ENCODE measurements at places on chromosomes 16 and 17.

DNA sequence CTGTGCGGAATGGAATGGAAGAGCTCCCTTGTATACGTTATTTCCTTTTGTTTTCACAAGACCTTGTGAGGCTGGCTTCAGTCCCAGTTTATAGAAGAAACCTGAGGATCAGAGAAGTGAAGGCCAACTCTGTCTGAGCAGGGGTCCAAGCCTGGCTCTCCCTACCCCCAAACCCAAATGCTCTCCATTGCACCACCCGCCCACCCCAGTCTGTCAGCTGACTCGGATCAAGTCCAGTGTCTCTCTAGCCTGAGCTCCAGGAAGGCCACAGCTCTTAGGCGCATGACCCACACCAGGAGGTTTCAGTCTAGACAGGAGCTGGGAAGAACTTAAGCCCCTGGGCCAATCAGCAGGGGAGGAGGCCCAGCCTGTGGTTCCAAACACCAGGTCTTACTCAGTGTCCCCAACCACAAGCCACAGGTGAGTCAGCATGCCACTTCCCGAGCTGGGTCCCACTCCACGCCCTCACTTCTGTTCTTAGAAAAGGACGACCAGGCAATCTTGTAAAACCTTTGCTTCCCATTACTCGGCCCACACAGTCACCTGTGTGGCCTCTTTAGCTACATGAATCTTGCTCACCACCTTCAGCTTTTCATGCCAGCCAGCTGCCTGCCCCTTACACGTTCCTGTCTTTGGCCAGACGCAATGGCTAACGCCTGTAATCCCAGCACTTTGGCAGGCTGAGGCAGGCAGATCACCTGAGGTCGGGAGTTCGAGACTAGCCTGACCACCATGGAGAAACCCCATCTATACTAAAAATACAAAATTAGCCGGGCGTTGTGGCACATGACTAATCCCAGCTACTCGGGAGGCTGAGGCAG, 27.8 kb downstream of the TK2 start:
- DNase-seq: peak; percentile 84

GRCh38 chr16:9065077-9065476, 26.4 kb upstream of the HAPSTR1 start:
- no peak for DNase-seq

DNA sequence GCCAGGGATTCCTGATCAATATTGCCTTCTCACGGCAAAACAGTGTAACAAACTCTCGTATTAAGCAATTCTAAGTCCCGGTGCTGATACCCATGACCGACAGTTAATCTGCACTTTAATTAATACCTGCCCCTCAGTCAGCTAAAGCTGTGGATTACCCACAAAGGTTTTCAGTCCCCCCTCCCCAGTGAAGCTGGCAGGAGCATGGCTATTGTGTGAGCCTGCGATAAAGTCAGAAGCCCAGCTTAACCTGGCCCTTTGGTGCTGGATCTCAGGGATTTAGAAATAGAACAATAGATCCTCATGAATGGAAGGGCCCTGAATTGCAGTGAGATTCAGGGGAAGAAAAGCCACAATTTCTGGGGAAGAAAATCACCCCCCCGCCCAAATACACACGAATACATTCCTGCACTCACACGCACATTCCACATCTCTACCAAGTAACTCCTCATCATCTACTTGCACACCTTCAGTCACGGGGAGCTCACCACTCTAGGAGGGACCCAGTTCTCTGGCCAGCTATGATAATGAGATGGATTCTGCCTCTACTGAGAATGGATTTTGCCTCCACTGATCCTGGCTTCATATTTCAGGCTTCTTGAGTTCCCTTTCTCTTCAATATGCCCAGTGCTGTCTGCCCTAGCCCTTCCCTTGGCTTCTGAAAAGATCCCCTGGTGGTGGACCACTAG, 102.6 kb downstream of the WSCD1 start:
- no peak for DNase-seq

- no peak for DNase-seq
These were observed 50.9 kb downstream of the CYB561 start for GRCh38 chr17:63395075-63395805.

- no peak for DNase-seq
These were observed 430 bp downstream of the C16orf89 start for GRCh38 chr16:5065326-5065725.

Data from suppressor macrophage treated with lipopolysaccharide for 1 hour (primary cell).